Activated naive CD4-positive, alpha-beta T cell (primary cell): ENCODE measurements at places on chromosomes 7 and 10.

- no peak for DNase-seq
Observed at GRCh38 chr10:129642427-129642826, 175.4 kb downstream of the MGMT start.

DNA sequence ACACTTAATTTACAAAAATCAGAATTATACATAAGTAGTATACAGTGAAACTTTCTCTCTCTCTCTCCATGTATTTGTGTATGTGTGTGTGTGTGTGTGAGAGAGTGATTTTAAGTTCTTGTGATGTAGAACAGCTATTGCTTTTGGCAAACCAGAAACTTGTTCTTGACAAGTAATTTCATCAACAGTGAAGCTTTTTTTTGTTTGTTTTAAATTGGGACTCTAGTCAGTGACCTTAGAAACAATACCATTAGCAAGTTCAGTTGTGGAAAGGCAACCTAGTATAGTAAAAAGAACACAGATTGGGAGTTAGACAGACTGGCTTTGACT is 319.1 kb downstream of the PTEN start:
- no peak for DNase-seq

DNA sequence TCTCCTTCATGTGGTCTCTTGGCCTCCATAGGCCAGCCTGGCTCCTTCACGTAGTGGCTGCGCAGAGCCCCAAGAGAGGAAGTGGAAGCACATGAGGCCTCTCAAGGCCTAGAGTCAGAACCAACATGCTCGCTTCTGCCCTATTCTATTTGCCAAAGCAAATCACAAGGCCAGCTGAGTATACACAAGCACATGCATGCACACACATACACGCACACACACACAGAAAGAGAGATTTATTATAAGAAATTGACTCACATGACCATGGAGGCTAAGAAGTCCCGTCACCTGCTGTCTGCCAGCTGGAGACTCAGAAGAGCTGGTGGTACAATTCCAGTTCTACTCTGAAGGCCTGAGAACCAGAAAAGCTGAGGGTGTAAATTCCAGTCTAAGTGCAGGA is 64.3 kb upstream of the NRP1 start:
- no peak for DNase-seq

- no peak for DNase-seq
Observed at GRCh38 chr7:274266-274665, 15.7 kb upstream of the FOXL3 start.

DNA sequence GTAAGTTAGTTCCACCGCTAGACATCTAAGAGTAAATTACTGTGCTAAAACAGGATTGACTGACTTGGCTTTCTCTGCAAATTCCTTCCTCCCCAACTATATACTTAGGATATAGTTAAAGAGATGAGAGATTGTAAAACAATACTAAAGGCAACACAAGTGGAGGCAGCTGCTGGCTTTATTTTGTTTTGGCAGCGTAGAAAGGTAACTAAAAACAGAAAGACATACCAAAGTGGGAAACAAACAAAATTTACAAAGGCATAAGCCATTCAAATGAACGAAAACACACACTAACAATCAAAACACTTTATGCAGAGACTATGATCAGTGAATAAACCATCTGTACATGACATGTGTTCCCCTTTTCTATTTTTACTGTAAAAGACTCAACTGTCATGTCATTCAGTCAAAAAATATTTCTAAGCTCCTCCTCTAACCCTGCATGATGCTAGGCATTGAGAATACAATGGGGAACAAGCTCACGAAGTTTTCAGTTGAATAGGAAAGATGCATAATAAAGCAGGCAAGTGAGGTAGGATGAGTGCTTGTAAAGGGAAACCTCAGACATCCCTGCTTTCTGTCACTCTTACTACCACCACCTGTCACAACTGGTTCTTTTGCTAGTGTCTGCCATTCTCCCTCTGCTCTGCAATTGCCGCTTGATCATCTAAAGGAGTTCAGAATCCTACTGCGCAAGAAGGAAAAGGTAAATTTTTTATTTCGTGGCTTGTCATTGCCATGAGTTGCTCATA is 64.2 kb upstream of the COL1A2 start:
- no peak for DNase-seq

DNA sequence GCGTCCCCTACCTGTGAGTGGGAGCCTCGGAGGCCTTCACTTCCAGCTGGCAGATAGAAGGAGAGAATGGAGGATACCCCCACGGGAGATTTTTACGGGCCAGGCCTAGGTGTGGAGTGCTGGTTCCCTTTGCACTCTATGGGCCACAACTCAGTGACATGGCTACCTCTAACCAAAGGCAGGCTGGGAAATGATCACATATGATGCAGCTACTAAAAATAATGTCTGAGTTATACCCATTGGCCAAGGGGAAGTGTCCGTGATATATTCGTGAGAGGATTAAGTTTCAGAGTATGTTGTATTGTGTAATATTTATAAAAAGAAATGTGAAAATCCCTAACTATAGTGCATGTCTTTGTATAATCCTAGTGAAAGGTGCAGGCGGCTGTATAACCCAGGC is 13.5 kb upstream of the HIPK2 start:
- no peak for DNase-seq

DNA sequence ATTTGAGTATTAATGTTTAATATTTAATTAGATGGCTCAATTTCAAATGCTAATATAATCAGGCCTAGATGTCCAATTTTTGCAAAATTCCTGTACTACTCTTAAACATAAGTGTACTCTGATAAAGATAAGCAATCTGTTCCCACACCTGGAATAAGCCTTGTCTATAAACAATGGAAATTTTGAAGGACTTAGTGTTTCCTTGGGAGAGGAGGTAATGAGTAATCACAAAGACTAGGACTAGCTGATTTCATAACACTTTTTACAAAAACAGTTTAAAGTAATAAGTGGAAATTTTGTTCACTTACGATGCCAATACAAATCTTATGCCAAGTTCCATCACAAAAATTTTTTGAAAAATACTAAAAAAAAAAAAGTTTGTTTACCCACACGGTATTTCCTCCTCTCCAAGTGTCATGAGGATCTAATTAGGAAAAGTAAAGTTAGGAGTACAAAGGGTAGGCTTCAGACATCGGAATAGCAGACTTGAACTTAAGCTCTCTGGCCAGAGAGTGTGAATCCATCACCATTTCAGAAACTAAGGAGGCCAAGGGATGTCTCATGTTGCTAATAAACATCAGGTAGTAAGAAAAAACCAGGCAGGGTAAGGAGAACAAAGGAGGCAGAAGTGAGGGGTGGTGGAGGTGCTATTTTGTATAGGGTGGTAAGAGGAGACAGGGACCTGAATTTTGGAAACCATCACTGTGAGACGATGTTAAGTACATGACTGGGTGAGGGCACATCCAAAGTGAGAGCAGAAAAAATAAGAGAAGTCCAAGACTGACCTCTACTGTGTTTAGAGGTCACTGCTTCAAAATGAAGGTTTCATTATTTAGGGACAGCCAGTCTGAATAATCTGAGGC is 61.3 kb downstream of the RAPGEF5 start:
- DNase-seq = no peak

DNA sequence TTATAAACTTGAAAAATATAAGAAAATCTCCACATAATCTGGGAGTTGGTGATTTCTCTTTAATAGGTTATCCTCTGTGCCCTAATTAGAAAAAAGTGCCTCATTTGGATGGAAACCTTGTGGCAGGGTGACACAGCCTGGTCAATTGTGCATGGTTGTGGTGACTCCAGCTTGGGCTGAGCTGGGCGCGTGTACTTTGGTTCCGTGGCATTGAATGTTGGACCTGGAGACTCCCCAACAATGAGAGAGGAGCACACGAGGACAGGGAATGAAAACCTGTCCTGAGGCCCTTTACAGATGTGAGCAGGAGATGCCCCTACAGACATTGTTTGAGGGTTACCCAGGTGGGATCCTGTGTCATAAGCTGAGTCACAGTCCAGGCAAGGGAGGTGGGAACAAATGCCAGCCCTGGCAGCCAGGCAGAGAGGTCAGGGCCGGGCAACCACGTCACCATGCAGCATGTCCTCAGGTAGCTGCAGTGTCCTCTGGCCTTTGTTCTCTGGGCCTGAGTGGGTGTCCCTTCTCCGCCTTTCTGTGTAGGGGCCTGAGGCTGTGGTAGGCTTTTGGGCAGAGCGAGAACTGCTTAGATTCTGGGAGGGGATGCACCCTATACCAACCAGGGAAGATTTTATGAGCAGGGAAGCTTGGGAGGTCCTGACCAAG is 147.4 kb upstream of the TBX20 start:
- DNase-seq = no peak

DNA sequence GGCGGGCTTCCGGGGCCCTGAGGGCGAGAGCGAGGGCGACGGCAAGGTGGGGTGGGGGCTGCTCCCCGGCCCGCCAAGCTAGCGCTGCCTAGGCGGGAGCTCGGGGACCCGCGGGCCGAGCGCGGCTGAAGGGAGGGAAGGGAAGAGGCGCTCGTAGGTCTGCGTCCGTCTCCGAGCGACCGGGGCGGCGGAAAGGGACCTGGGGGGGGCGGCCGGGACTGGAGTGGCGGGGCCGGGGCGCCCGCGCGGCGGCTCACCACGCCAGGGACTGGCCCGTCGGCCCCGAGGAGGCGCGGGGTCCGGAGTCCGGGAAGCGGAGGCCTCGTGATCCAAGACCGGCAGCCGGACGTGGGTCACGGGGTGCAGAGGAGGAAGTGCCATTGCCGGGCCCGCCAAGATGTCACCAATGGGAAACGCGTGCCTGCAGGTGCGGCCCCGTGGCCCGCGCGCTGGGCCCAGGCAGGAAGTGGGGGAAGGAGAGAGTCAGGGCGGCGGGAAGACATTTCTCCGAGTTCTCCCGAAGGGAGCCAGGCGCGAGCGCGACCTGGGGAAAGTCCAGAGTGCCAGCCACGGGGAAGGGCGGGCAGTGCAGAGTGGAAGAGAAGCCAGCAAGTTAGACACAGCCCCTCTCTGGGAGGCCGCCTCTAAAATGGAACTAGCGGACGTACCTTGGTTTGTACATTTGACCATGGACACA is 11.9 kb downstream of the HNRNPF start:
- peak; percentile 41 for DNase-seq

GRCh38 chr10:117647306-117647705 is 104.8 kb downstream of the EMX2 start:
- no peak for DNase-seq

GRCh38 chr7:106037489-106038176 is 74.5 kb downstream of the SYPL1 start:
- no peak for DNase-seq

GRCh38 chr7:81414411-81414810 is 355.4 kb downstream of the HGF start:
- DNase-seq = no peak

- no peak for DNase-seq
Observed at GRCh38 chr10:69633673-69634635, 3.9 kb downstream of the FAM241B start.

DNA sequence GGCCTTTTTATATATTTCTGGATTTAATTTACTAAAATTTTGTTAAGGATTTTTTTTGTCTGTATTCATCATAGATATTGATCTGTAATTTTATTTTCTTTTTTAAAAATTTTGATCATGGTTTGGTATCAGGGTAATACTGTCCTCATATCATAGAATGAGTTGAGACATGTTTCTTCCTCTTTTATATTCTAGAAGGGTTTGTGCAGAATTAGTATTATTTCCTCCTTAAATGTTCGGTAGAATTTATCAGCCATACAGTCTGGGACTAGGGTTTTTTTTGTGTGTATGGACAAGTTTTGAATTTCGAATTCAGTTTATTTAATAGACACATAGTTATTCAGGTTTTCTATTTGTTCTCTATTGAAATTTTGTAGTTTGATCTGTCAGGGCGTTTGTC is 54.0 kb downstream of the SHOC2 start:
- no peak for DNase-seq

GRCh38 chr7:94908323-94909178 is 1.2 kb downstream of the PPP1R9A start:
- no peak for DNase-seq

DNA sequence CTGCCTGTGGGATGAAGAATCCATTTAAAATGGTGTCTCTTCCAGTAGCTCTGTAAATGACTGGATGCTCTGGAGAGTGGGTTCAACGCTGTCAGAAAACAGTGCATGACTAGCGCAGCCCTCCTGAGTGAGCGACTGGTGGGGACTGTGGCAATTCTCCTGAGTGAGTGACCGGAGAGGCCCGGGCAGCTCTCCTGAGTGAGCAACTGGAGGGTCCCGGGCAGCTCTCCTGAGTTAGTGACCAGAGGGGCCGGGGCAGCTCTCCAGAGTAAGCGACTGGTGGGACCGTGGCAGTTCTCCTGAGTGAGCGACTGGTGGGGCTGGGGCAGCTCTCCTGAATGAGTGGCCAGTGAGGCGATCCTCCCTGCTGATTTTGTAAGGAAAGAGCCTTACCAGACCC is 85.5 kb downstream of the WDR37 start:
- no peak for DNase-seq

GRCh38 chr7:36861656-36862055 is 137.4 kb upstream of the AOAH start:
- no peak for DNase-seq

DNA sequence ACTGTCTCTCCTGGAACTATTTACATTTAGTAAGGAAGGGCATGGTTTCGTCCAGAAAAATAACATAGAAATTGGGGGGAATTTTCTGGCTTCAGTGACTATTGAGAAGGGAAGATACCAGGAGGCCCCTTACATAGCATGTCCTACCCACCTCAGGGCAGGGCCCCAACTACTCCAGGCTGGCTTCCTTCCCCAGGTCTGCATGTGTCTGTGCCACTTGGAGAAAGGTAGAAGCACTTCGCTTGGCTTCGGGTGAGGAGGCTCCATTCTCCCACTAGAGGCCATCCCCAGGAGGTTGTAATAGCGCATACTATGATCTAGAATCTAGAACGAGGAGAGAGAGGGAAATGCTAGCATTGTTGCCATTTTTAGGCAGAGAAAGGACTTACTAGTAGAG is 14.7 kb downstream of the LRGUK start:
- DNase-seq = no peak

- no peak for DNase-seq
Observed at GRCh38 chr10:48400129-48400849, 93.8 kb downstream of the MAPK8 start.

- DNase-seq = no peak
Observed at GRCh38 chr10:117071286-117072050, 66.5 kb upstream of the SHTN1 start.

DNA sequence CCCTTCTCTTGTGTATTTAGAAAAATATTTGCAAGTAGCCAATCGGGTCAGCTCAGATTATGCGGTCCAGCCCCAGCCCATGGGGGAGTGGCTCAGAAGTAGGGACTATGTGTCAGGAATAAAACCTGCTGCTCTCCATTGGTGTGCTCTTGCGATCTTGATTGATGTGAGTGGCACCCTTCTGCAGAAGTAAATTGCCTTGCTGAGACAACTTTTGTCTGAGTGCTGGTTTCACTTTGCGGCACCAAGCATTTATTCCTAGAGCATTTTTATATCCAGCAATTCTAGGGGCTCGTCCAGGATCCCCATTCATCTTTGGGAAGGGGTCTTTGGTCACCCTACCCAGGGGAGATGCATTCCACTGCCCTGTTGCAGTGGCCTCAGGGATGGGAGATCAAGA is 26.1 kb upstream of the FAM221A start:
- DNase-seq = no peak

- no peak for DNase-seq
Observed at GRCh38 chr7:157757211-157757610, 420.4 kb downstream of the DNAJB6 start.
